ENCODE measurements at places on chromosomes 5 and 9.

DNA sequence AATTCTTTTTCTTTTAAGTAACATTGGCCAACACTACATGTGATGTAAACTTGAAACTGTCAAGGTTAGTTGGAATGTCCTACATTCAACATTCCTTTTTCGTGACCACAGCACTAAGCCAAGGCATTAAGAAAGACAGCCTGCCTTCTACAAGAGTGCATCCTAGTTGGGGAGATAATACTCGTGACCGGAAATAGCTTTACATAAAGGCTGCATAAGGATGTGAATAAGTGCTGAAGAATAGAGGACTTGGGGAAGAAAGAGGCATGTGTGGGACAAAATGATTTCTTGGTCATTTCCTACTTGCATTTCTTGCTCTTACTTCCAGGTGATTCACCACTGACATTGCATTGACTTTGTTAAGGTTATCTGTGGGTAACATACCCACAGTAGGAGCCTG lies 282.0 kb downstream of the DMRT2 start:
- no peak for DNase-seq

- DNase-seq = no peak
These were observed 166.0 kb downstream of the OLFM1 start for GRCh38 chr9:135253305-135254004.

- DNase-seq = no peak
These were observed 106.8 kb downstream of the RXRA start for GRCh38 chr9:134433101-134433500.

- DNase-seq = no peak
These were observed 23.4 kb downstream of the CDK20 start for GRCh38 chr9:87950765-87951488.

DNA sequence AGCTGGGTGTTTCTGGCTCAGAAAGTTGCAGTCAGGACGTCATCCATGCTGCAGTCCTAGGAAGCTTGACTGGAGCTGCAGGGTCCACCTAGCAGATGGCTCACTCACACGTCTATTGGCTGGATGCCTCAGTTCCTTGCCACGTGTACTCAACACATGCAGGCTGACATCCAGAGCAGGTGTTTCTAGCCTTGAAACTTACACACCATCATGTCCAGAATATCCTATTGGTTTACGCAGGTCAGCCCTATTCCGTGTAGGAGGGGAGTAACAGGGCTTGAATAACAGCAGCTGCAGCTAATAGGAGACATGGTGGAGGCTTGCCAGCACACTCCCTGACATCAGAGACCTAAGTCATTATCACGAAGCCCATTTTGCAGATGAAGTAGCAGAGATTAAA lies 473.5 kb downstream of the ACTL7B start:
- no peak for DNase-seq

Data from stimulated activated CD4-positive, alpha-beta T cell treated with anti-CD3 and anti-CD28 coated beads, Interleukin-15, amount 100 ng/mL, for 24 hours (primary cell).